ENCODE measurements at places on chromosomes 7 and 10. TPM values are rescaled to one million over a fixed set of nuclear protein-coding genes. Genes with fewer than 3 reads are reported as not detected.

DNA sequence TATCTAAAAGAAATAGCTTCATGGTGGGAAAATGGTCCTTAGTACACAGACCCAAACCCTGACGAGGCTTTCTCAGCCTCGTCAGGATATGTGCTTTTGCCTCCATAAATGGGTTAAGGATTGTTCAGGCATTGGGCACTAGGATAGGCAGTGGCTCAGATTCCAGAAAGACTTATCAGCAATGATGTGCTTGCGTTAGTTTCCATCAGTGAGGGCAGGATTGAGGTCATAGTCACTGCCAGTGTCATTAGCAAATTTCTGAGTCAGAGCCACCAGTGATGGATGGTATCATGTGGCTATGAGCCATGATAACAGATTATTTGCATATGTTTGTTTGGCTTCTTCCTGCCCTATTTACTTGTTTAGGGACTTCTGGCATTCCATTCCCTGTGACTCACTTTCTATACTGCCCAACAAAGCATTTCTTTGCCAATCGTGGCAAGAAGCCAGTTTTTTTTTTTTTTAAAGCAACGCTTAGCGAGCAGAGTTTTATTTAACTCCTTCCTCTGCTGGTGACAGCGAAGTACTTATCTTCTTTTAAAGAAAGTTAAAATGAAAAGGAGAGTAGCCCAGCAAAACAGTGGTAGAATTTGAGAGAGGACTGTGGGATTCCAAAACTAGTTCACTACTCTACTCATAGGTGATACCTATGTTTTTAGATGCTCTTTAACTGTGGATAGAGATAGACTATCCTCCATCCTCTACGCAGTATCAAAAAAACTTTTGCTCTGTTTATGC, 44.4 kb downstream of the MYPN start:
- no peak for DNase-seq

ZPBP gene
- not detected for total RNA-seq

GRCh38 chr7:47546733-47547494, 35.0 kb downstream of the TNS3 start:
- DNase-seq = no peak

EIF5AL1 gene
- total RNA-seq = 0.12 TPM

DNA sequence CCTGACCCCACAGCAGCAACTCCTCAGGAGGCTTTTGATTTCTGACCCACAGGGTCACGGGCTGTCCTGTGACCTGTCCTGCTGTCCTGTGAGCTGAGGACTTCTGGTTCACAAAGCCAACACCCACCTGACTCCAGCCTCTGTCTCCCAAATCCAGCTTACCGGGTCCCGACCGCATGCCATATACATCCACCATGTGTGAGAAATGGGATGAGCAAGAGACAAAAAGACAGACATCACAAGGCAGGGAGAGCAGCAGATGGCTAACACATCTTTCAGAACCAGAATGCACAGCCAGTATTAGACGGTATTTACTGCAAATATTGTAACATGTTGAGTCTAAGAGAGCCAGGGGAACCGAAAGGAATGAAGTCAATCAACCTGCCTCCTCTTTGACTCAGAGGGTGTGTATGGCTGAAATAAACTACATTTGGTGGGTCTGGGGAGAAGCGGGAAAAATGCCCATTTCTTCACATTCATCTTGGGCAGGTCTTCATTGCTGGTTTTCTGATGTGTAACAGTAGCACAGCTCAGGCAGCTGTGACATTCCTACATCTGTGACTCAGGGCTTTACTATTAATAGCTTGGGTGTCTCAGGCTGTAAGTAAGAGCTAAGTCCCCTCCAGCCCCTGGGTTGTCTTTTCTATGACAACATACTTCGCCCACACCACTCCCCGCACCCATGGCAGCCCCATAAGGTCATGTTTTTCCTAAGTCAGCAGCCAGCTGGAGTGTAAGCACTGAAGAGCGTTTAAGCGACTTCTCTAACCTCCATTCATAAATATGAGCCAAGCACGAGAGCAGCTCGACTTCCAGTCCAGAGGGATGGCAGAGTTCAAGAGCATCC, 25.0 kb downstream of the ABLIM1 start:
- DNase-seq = no peak

DNA sequence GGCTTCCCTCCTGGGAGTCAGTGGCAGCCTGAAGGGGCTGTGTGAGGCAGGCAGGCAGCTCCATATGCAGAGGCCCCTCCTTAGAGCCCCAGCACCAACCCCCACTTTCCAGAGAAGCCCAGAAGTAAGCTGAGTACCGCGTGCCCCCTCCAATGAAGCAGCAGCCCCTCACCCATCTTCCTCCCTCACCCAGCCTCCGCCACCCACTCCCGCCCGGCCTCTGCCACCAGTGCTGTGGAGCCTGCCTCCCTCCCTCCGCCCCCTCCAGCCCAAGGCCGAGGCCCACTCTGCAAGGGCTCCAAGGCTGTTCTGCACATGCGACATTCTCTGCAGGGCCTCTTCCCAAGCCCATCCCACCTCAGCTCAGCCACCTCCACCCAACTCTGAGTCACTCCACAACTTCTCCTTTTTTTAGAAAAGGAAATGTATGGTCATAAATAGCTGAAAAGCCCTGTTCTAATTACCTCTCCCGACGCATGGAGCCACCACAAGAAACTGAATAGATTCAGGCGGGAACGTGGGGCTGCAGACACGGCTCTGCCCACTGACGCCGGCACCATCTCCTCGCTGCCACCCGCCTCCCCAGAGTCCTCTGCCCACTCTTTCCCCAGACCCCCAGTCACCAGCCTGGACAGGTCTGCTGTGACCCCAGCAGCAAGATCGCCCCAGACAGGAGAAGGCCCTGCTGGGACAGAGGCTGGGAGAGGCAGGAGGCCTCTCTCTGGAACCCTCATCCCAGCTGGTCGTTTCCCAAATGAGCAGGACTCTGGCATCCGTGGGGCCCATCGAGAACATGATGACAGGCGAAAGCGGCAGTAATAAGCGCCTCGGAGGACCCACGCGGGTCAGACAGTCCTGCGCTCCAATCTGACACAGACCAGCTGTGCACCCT, 213.9 kb downstream of the MAD1L1 start:
- no peak for DNase-seq

H2BK1 gene
- 1.0 TPM for total RNA-seq

RPP30 gene
- total RNA-seq = 19.8 TPM

GRCh38 chr7:54563329-54563916, 21.2 kb downstream of the VSTM2A start:
- no peak for DNase-seq

GRCh38 chr7:74535951-74536356, 82.2 kb downstream of the GTF2IRD1 start:
- no peak for DNase-seq

DNA sequence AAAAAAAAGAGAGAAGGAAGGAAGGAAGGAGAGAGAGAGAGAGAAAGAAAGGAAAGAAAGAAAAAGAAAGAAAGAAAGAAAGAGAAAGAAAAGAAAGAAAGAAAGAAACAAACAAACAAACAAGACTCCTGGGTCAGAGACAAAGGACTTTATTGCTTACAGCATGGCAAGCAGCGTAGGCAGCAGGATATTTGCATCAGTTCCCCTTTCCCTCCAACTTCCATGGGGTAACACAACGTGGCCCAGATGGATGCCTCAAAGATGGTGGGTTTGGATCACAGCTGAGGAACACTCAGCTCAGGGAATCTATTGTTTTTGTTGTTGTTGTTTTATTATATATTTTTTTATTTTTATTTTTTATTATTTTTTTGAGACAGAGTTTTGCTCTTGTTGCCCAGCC, 128.5 kb upstream of the VKORC1L1 start:
- no peak for DNase-seq

- DNase-seq = no peak
Observed at GRCh38 chr7:55105952-55106351, 87.1 kb downstream of the EGFR start.

DNA sequence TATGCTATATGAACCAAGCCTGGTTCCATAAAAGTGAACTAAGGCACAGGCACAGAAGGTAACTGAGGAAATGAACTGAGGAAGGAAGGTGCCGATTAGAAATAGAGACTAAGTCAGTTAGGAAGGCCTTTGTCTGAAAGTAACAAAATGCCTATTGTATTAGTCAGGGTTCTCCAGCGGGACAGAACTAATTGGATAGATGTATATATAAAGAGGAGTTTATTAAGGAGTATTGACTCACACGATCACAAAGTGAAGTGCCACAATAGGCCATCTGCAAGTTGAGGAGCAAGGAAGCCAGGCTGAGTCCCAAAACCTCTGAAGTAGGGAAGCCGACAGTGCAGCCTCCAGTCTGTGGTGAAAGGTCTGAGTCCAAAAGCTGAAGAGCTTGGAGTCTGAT, 13.9 kb upstream of the PLXNA4 start:
- no peak for DNase-seq

DNA sequence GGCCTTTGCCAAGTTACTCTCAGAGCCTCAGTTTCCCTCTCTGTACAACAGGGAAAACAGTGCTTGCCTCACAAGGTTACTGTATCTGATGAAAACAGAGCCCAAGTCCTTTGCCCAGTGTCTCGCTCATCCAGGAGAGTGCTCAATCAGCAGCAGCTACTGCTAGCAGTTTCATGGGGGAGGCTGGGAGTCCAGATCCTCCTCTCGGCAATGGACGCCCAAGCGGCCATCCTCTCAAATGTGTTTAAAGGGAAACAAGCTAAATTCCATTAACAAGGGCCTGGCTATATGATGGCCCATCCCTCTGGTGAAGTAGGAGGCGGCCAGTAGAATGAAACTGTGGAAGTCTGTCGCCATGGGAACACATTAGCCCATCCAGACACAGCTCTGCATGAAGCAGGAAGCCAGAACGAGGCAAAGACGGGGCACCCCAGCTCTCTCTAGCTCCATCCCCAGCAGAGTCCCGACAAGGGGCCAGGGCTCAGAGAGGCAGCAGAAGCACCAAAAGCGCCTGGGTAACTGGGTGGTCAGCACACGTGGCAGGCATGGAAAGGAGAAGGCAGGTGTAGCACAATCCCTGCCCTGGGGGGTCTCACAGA, 35.2 kb downstream of the FAM53B start:
- no peak for DNase-seq

LIPN gene
- total RNA-seq = 0.80 TPM

GRCh38 chr10:114389426-114389825, 14.9 kb downstream of the AFAP1L2 start:
- no peak for DNase-seq

ASB10 gene
- not detected for total RNA-seq

TYW1B gene
- total RNA-seq = 4.8 TPM

DNA sequence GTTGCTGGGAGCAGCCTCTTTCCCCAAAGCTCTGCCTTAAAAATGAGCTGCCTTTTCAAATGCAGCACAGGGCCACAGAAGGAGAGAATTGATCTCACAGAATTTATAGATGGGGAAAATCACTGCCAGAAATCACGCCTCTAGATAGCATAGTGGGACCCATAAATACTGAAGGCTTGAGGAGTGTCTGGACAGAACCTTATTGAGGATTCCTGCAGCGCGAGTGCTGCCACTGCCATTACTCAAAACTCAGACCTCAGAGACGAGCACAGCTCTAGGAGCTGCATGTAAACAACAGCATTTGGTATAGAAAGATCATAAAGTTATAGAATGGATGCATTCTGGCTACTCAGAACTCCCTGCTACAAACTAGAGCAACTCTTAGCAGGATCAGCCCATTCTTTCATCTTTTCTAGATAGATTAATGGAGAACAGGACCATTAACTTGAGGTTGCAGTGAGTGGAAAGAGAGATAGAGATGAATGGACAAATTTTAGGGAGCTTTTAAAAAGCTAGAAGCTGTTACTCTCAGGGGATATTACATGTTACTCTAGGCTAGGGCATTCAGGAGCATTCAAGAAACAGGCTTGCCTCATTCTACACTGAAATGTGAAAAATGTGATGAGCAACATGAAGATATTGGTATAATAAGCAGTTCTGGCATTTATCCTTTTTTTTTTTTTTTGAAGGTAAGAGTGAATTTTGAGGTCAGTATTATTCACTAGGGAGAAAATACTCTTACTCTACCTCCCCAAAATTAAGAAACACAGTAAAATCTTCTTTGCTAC, 267.2 kb upstream of the SLC26A5 start:
- DNase-seq = no peak

DNA sequence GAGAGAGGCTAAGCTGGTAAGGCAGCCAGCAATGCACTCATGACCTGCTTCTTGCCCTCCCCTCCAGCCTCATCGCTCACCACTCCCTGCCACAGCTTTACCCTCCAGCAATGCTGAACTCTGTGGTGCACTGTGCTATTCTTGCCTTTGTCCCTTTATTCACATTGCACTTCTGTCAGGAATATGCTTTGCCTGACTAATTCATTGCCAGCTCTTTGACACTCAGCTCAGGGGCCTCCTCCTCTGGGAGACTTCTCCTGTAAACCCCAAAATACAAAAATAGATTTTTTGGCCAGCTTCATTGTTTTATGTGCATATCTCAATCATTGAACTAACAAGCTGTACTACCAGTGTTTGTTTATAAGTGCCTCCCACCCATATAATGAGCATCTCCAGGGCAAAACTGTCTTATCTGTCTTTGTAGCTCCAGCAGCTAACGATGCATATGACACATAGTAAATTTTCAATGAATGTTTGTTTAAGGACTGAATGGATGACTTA, 8.2 kb downstream of the CNNM1 start:
- DNase-seq = no peak

DNA sequence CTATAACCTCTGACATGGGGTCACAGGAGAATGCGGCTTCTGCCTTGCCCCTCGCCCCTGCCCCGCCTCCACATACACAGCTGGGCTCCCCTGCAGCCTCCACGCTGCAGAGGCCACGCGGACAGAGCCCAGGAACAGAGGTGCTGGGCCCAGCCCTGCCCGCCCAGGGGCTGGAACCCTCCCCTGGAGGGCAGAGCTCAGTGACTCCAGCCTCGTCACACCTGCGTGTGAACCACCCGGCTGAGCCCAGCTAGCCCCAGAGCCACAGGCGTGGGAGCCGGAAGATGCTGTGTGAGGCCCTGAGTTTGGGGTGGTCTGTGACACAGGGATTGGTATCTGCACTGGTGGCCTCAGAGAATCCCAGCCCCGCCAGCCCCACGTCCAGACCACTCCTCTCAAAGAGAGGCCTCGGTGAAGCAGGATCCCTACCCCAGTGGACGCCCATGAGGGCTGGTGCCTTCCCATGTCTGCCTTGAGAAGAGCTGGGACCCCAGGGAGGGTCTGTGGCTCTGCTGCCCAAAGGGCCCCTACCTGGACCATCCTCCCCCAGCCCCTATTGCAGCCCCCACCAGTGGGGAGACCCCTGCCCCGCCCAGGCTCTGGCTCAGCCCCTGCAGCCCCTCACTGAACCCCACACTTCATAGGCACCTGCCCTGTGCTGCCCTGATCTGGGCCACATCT, 8.1 kb upstream of the ADAP1 start:
- no peak for DNase-seq

DNA sequence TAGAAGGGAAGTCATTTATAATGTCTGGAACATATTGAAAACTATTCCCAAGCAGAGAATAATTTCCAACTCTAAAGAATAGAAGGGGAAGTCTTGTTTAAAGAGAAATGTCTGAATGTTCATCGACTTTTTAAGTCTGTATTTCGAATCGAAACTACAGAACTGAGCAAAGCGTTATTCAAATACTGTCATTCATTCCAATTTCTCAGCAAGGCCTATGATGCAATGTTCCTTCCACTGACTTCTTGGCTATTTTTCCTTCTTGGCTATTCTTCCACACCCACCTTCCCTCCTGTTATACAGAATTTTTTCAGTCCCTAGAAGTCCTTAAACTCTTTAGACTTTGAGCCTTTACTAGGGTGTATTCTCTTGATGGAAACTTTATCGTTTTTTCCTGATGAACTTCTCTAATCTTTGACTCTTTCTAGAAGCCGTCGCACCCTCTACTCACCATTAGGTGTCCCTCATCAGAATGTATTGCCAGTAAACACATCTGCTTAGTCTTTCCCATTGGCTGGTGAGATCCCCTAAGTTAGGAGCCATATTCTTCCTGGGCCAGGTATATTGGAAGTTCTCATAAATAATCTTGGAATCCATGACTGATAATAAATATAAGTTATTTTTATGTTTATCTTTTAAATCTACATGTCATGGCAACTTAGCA, 235.7 kb upstream of the CCDC6 start:
- no peak for DNase-seq
